ENCODE measurements at places on chromosomes 6 and 20.

DNA sequence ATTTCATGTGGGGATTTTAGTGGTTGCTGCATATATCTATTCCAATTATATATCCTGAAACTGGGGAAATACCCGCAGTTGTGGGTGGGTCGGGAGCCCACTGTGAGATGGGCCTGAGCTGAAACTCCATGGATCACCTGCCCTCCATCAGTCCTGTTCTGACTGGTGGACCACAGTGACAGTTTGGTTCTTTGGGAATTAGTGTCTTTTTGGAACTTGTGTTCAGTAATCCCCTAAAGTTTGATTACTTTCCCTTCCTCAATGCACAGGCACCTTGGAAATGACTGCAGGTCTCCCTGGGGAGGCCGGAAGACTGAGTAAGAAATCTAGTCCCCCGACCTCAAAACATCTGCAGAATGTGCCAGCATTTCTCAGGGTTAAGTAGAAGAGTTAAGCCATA is 11.3 kb downstream of the STK35 start:
- DNase-seq: no peak

- DNase-seq: no peak
Observed at GRCh38 chr20:1566701-1567100, 9.2 kb upstream of the SIRPD start.

DNA sequence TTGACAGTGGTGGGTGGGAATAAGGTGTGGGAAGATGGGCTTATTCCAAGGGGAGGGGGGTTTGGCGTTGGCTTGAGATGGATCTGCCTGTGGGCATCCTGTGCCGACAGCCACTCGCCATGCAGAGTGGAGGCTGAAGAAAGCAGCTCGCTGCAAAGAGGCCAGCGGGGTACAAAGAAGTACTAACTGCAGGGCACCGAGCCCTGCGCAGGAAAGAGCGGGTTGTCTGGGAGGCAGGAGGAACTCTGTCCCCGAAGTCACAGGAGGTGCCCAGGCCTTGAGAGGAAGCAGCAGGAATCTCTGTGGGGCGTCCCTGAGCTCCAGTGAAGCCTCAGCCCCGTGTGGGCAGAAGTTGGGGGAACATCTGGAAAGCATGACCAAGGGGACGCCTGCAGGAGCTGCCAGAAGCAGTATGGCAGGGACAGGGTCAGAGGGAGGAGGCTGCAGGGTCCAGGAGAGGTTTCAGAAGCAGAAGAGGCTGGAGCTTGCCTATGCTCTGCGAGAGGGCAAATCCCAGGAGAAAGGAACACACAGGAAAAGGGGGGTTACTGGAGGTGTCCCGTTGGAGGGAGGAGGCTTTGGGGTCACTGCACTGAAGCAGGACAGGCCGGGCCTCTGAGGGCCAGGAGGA is 77.2 kb downstream of the THBS2 start:
- DNase-seq: no peak

DNA sequence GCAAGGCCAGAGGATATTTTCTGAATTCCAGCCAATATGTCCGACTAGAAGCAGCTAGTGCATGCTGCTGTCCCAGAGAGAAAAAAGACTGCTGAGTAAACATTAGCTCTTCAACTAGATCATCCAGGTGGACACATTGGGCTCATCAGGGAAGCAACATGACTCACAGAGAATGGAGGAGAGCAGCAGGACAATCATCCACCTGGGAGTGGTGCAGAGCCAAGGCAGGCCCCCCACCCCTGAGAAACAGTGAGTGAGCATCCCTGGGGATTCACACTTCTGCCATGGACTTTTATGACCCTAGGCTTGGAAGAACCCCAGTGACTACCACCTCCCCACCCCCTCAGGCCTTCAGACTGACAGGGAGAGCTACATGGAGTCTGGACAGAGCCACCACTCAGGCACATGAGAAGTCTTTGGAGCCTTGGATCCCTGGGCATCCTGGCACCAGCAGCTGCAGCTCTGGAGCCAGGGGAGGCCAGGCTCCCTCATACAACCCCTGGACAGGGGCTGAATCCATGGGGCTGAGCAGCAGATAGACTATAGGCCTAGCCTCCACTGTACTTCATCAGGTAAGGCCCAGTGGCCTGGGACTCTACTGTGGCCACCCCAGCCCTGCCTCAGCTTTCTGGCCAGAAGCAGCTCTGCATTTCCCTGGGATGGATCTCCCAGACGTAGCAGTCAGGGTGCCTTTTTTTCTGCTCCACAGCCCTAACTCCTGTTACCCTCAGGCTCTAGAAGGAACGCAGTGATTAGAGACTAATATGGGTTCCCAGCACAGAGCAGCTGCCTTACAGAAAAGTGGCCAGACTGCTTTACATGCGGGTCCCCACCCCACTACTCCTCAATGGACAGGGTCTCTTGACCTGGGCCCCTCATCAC is 82.9 kb upstream of the RNF217 start:
- DNase-seq: no peak

GRCh38 chr20:49210101-49210756 is 9.0 kb upstream of the DDX27 start:
- DNase-seq: no peak

GRCh38 chr6:94349227-94349626 is 929.9 kb upstream of the EPHA7 start:
- DNase-seq: no peak

DNA sequence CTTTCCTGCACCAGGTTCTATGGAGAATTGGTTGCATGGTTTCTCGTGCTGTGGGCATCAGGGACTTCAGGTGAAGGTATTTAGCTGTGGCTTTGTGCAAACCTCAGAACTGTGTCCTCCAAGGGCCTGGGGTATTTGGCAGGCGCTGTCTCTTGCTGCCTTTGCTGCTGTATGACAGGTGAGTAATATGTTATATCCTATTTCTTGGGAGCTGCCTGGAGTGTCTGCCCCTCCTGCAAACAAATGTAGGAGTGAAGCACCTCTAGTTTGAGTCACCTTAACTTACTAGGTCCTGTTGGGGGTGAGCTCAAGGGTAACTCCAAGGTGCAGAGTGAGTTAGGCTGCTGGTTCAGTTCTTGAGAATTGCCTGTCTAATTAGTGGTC is 177.7 kb upstream of the RNF24 start:
- DNase-seq: no peak

GRCh38 chr6:16060039-16060438 is 68.8 kb upstream of the MYLIP start:
- no peak for DNase-seq

- DNase-seq: no peak
Observed at GRCh38 chr6:81138236-81138635, 614.2 kb downstream of the TENT5A start.

- no peak for DNase-seq
Observed at GRCh38 chr20:19583532-19584175, 174.4 kb upstream of the RIN2 start.

DNA sequence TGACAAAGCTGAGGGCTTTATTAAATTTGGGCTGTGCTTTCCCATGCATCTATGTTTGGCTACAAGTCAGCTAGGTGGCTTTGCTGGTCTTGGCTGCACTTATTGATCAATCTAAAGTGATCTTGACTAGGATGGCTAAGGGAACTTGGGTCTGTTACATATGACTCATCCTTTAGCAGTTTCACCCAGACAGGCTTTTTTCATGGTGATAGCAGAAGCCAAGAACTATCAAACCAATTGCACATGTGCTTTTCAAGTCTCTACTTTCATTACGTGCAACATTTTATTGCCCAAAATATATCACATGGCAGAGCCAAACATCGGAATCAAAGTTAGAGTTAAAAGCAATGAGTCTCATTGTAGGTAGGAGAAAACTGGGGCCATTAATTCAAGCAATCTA is 626.3 kb downstream of the TENT5A start:
- no peak for DNase-seq

DNA sequence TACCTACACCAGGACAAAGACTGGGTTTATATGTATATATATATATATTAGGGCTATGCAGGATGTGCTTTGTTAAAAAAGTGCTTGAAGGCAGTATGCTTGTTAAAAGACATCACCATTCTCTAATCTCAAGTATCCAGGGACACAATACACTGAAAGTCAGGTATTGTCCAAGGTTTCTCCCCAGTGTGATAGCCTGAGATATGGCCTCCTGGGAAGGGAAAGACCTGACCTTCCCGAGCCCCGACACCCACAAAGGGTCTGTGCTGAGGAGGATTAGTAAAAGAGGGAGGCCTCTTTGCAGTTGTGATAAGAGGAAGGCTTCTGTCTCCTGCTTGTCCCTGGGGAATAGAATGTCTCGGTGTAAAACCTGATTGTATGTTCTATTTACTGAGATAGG is 156.9 kb downstream of the GPX5 start:
- no peak for DNase-seq

DNA sequence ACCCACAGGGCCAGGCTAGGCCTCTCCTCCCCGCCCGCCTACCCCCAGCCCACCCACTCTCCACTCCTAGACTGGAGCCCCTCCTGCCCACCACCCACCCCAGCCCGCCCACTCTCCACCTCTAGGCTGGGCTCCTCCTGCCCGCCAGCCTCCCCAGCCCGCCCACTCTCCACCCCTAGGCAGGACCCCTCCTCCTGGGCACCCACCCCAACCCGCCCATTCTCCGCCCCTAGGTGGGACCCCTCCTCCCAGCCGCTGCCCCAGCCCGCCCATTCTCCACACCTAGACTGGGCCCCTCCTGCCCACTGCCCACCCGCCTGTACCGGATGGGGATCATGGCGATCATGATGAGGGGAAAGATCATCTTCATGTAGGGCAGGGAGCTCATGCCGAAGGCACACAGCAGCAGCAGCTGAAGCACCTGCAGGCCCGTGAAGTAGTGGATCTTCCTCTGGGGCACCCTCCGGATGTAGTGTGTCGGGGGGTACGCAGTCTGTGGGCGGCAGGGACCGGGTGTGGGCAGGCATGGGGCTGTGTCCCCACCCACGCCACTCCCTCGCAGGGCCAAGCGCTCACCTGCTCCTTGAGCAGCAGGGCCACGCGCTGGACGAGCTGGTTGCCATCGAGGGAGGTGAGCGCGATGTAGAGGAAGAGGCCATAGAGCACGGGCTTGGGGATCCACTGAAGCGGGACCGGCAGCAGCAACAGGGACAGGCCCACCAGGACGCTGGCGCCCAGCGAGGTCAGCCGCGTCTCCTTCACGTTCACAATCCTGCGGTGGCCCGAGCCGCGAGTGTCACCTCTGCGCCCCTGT is 10.8 kb downstream of the SLC4A11 start:
- DNase-seq: no peak

DNA sequence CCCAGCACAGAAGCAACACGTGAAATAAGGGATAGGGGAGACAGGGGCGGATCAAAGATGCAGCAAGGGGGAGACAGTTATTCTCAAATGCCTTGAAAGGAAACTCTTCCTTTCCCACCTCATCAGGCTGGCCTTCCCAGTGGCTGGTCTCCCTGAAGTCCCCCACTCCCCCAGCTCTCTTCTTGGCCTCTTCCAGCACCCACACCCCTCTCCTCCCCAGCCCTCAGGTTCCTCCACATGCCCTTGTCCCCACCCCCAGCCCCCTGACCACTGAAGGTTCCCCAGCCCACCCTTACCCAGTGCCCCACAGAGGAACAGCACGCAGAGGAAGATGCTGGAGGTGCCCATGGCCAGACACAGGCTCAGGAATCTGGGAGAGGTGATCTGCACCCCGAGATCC is 1.7 kb upstream of the LY6G6D start:
- no peak for DNase-seq

DNA sequence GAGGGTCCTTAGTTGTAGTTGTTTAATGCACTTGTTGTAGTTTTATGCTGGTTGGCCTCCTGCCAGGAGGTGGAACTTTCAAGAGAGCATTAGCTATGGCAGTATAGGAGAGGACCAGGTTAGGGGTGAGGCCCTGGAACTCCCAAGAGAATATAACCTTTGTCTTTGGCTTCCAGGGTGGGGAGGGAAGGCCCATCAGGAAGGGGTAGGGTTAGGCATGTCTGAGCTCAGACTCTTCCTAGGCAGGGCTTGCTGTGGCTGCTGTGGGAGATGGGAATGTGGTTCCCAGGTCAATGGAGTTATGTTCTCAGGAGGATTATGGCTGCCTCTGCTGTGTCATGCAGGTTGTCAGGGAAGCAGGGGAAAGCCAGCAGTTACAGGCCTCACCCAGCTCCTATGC is 20.0 kb upstream of the GABRR1 start:
- DNase-seq: no peak

DNA sequence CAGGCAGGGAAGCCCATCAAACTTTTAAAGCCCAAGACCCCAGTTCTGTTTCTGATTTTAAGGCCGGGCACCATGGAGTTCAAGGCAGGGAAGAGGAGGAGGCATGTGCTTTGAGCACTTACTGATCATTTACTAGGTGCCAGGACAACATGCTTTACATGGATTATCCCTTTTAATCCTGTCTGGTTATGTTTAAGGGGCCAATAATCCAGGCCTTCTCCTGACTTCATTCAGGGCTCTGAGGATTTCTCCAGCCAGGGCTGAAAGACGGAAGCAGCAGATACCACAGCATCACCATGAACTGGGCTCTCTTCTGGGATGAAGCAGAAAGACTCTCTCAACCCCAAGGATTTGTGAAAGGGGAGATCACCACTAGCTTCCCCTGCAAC is 4.1 kb downstream of the CCND3 start:
- no peak for DNase-seq

GRCh38 chr6:33978412-33979150 is 167.3 kb downstream of the GRM4 start:
- no peak for DNase-seq

DNA sequence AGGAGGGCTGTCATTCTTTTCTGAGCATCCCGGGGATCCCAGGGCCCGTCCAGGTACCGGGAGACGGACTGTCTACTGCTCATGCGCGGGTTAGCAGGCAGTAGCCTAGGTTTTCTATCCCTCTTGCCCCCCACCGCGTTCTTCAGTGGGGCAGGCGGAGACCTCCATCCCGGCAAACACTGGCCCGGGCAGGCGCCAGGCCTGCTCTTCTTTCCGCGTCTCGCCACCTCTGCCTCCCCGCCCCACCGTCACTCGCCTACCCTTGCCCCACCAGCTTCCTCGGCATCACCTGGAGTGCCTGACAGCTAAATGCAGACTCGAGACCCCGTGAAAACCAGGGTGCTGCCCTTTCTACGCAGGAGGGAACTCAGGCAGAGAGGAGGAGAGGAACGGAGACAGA is 1937.7 kb upstream of the DEFB115 start:
- no peak for DNase-seq
